Kidney epithelial cell (primary cell): ENCODE measurements at places on chromosomes 7 and 10.
A peak's percentile ranks its signal among the peaks of the same experiment; 100 is the strongest.

GRCh38 chr10:121526801-121527221 is 71.4 kb downstream of the FGFR2 start:
- DNase-seq, result no peak

DNA sequence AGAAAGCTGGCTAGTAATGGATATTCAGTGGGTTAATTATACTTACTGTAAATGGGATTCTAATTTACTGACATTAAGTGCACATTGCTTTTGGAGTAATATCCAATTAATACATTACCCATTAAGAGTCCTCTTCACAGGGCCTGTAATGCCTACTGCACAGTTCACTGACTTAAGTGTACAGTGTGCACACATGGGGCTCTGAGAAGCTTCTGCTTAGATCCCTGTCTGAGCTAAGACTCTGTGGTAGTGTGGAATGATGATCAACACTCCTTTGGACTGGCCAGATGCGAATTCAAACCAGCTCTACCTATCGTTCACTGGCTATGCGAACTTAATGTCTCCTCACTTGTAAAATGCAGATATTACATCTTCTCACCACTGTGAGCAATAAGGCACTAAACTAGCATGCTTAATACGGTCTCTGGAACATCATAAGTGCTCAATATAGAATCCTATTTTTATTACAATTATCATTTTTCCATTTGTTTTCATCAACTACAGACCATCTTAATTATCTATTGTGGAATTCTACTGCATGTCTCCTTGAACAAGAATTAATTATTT is 53.8 kb upstream of the SEC61G start:
- no peak for DNase-seq

- DNase-seq, result no peak
Observed at GRCh38 chr10:126846959-126847358, 58.3 kb upstream of the DOCK1 start.

- DNase-seq, result no peak
Observed at GRCh38 chr10:124238367-124238766, 145.0 kb upstream of the CHST15 start.

DNA sequence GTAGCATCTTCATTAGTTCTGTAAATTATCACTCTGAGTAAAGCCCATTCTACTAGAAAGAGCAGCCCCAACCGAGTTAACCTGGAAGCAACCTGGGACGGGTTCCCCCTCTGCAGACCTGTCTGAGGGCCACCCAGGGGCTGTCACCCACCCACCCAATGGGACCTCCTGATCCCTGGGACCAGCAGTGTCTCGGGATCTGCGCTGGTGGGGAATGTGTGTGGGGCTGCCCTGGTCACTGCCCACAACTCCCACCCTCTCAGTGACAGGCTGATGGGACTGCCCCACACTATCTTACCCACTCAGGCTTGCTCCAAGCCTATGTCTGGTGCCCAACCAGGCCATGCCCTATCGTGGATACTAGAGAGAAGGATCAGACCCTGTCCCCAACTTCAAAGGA is 215.0 kb downstream of the GRID1 start:
- no peak for DNase-seq

- no peak for DNase-seq
Observed at GRCh38 chr10:111116762-111117445, 40.1 kb downstream of the ADRA2A start.

DNA sequence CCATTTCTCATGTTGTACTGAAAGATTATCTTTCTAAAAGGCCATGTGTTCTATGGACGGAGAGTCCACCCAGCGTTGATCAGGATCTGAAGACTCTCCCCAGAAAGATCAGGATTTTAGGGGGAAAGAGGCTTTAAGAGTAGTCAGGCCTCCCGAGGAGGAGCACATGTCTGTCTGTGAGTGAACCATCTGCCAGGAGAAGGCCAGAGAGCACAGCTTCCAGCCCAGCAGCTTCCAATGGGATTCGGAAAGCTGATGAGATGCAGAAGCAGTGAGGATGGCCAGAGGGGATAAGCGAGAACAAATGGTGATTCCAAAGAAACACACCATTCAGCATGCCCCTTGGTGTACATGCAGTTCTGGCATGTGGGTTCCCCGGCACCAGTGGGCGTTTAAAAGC is 88.5 kb upstream of the TCERG1L start:
- no peak for DNase-seq

GRCh38 chr10:69495666-69496065 is 44.4 kb downstream of the TSPAN15 start:
- no peak for DNase-seq

DNA sequence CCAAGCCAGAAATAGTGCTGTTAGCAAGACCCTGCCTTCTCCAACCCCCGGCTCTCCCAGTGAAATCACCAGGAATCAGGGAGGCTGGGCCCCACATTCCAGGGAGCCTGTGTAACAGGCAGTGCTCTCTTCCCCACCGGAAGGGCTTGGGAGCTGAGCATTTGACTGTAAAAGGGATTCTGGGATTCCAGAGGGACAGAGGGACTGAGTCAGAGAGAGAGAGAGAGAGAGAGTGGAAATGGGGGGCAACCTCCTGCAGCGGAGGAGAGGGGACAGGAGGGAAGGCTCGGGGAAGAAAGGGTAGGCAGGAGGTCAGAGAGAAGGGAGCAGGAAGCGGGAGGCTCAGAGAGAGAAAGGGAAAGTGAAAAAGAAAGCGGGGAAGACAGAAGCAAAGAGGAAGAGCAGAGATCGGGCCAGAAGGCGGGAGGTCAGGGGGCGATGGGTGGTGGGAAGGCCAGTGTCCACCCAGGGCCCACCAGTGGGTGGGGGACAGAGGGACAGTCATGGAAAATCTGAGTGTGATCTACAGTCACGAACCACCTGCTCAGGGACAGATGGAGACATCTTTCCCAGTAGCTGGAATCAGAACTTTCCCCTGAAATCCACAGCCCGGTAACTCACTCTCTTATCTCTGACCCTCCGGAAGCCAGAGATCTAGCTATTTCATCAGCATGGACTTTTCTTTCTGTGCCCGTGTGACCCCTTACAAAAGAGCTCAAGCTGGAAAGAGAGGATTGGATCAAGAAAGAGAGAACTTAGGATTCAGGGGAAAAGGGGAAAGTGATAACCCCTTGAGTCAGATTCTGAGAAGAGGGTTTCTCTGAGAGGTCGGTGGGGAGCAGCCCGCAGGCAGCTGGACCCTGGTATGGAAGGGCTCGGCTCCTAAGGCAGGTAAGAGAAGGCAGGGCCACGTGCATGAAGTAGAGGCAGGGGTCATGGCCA is 4.6 kb upstream of the SERPINE1 start:
- peak; percentile 92 for DNase-seq

GRCh38 chr10:11468126-11468742 is 143.2 kb downstream of the USP6NL start:
- DNase-seq, result peak; percentile 63

- no peak for DNase-seq
Observed at GRCh38 chr10:22570733-22571430, 143.5 kb downstream of the PIP4K2A start.

GRCh38 chr7:101608772-101609713 is 20.1 kb downstream of the MYL10 start:
- DNase-seq, result peak; percentile 23
